ENCODE measurements at places on chromosomes 2 and 18.

- no peak for DNase-seq
Observed at GRCh38 chr18:58060254-58060653, 16.2 kb downstream of the NEDD4L start.

DNA sequence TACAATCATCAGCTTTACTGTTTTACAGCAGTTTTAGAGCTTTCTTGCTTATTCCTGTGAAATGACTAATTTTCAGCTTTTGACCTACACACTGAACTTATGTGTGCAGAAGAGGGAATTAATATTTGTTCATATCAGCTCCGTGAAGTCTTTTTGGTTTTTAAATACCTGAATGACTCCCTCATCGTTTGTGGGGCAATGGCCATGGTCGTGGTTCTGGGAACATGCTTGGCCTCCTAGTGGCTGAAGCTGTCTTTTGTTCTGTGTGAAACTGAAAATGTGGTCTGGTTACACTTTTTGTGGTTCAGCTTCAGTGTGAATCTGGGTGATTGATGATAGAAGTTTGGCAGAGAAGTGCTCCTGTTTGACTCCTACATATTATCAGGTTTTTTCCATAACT is 408.1 kb downstream of the THSD7B start:
- DNase-seq, result no peak

DNA sequence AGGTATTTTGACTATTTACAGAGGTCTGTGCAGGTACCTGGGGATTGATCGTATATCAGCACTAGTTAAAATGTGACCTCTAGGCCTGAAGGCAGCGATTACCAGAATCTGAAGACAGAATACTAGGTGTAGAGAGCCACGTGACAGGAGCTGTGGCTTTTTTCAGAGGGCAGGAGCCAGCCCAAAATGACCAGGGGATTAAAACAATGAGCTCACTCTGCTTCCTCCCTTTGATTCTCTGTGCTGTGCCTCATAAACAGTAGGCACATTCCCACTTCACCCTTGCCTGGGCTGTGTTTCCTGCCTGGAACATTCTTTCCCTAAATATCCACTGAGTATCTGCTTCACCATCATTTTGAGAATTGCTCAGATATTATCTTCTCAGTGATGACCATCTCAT is 15.2 kb downstream of the ITGAV start:
- no peak for DNase-seq

GRCh38 chr18:34844072-34844471 is 134.0 kb downstream of the DTNA start:
- DNase-seq, result no peak

GRCh38 chr2:199955007-199955338 is 318 bp downstream of the TYW5 start:
- peak; percentile 93 for DNase-seq

DNA sequence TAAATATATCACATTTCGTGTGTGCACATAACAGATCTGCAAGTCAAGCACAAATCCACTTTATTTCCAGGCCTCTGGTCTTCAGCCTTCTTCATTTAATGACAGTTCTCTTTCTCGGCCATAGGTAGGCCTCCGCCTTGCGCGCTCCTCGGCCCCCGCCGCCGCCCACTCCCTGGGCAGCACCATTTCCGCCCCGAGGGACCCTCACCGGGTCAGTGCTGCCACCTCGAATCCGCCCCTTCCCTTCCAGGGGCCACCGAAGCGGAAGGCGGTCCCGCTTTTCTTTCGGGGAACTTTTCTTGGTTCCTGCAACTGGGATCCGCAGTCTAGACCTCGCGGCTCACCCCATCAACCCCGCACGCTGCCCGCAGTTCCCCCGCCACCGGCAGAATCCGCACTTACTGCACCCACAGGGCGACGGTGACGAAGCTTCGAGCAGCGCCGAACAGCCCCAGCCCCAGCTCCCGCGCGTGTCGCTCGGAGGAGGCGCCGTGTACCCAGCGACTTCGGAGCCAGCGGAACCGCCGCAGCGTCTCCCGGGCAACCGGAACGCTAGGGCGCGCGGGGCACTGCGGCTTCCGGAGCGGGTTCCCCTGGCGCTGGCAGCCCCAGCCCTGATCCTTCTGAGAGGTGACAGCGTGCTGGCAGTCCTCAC is at the start of gene CDKL4:
Gene CDKL4 (minus strand): TSS at position 502 of the 655 bp plus-strand sequence.
- DNase-seq, result peak; percentile 84

DNA sequence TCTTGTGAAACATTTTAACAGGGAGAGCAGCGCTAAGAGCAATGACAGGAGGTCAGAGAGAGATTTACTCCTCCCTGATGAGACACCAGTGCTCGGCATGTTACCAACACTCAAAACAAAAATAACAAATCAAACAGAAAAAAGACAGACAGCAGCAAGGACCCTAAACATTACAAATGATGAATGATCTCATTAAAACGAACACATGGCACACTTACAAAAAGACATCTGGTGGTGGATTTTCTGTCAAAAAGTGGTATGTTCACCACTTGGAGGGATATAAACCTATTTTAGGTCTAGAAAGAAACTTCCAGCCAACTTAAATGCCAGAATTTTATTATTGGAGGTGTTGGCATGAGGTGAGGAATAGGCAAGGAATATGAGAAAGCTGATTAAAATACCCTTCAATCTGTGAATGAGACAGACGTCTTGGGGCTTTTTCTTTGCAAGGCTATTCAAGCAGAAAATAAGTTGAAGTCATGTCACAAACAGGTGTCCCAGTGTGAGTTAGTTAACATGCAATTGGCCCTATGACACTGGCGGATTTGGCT is 112.8 kb downstream of the PRELID3A start:
- peak; percentile 51 for DNase-seq

GRCh38 chr2:186503827-186504606 is 18.0 kb downstream of the ZC3H15 start:
- no peak for DNase-seq

DNA sequence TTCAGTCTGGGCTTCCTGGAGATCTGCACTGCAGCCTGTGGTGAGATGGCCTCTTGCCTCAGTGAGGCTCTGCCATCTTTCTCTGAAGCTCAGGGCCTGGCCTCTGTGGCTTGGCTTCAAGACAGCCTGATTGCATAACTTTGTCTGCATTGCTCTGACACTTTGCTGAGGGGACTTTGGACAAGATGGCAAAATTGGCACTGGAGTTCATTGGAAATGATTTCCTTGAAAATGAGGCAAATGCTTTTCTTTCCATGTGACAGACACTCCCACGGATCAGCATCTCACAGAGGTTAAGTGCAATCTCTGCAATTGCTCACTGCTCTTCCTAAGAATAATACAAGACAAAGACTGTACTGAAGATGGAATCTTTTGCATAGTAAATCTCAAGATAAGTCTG is 166.8 kb downstream of the KCNS3 start:
- no peak for DNase-seq

Measured in osteoblast (primary cell).